Stimulated activated effector memory CD8-positive, alpha-beta T cell treated with anti-CD3 and anti-CD28 coated beads, Interleukin-12 subunit alpha, Interleukin-12 subunit beta, amount 100 ng/mL, for 72 hours (primary cell): ENCODE measurements at places on chromosomes 1 and 21.

DNA sequence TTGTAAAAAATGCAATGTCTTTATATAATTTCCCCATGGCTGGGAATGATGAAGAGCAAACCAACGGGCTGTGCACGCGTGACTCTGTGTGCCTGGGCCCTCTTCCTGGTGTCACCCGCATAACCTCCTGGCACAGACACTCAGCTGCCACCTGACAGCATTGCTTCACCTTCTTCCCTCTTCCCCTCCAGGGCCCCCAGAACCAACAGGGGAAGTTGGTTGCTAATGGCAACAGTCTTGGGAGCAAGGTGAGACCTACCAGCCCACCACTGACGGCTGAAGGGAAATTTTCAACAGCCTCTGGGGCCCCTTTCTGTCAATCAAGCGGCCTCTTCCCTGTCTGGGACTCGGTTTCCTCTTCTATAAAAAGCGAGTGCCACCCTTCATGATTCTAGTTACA is 33.2 kb downstream of the SSBP3 start:
- DNase-seq, result no peak

DNA sequence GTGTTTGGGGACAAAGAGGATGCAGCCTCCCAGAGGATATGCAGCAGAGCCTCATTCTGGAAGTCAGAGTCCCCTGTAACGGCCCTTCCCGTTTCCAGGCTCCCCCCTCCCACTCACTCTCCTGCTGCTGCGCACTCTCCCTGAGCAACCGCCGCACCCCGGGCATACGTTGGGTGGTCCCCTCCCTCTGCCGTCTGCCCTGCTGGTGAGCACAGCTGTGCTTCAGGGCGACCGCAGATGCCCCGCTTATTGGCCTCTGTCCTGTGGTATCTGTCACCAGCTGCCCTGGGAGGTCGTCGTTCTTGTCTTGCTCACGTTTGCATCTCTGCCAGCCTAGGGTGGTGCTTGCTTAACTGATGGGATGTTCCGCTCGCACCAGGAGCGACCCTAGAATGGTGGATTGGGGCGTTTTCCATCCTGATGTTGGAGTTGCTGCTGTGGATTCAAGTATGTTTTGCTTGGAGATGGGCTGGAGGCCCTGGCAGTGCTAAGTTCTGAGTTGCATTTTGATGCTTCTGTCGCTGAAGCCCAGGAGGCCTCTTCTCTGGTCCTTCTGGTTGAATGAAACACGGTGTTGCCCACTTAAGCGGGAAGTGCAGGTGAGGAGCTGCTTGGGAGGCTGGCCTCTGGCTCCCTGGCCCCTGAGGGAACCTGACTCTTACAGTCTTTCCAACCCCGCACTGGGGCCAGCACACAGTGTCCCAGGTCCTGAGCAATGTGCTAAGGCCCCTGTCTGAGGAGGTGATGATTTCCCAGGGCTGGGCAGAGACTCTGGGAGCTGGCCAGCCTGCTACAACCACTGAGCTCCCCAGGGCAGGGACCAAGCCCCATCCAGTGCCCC is 3.2 kb downstream of the TMEM201 start:
- no peak for DNase-seq

- DNase-seq, result no peak
Measured at GRCh38 chr1:20168564-20169491, 17.1 kb upstream of the UBXN10 start.

DNA sequence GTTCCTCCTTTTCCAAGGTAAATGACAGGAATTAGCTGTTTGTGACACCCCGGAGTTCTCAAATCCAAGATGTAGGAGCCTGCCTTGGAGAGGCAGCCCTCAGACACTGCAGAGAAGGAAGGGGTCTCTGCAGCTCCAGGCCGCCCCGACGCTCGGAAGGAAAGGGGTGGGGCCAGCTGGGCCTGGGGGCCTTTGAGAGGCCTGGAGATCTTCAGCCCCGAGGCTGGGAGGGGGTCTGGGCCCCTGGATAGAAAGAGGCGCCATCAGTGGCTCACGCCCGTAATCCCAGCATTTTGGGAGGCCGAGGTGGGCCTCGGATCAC is 1.1 kb upstream of the TNFRSF18 start:
- DNase-seq, result no peak

DNA sequence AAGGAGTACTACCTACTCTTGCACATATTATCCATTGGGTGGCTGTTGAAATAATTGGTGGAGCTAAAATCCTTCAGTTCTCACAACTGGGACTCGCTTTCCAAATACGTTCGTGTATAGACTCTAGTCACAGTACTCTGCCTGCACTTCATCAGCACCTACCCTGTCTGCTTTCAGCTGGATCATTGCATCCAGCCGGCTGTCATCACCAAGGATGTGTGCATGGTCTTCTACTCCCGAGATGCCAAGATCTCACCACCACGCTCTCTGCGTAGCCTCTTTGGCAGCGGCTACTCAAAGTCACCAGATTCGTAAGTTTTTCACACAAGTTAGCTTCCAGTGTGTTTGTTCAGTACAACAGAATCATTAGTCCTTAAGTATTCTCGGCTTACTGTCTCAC is 37.3 kb upstream of the PGD start:
- DNase-seq, result no peak

- no peak for DNase-seq
Measured at GRCh38 chr1:212635141-212635631, 26.6 kb downstream of the ATF3 start.

- DNase-seq, result no peak
Measured at GRCh38 chr1:33247545-33247944, 8.7 kb upstream of the ZNF362 start.

- no peak for DNase-seq
Measured at GRCh38 chr1:219438386-219438785, 174.5 kb downstream of the ZC3H11B start.

- DNase-seq, result no peak
Measured at GRCh38 chr1:193614275-193614674, 427.9 kb upstream of the B3GALT2 start.

DNA sequence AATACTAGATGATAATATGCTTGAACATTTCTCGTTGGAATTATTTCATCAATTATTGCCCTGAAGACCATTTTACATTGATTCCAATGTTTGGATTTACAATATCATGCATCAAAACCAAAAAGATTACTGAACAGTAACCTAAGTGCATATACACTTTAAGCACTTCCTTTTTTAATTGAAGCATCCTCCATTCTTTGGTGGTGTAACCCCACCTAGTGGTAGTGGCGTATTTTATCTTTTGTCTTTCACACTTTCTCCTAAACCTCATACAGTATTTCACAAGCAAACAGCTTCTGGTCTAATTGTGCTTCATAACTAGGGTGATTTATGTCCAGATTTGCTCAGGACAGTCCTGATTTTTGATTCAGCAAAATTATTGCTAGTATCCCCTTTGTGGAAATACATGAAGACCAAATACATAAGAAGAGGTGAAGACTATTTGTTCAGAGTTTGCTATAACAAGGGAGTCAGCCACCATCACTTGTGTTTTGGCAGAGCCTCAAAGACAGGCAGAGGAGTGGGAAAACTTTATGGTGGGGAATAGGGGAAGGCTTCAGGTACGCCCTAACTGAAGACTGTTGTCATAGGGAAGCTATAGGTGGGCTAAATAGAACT is 3.4 kb upstream of the NVL start:
- no peak for DNase-seq

DNA sequence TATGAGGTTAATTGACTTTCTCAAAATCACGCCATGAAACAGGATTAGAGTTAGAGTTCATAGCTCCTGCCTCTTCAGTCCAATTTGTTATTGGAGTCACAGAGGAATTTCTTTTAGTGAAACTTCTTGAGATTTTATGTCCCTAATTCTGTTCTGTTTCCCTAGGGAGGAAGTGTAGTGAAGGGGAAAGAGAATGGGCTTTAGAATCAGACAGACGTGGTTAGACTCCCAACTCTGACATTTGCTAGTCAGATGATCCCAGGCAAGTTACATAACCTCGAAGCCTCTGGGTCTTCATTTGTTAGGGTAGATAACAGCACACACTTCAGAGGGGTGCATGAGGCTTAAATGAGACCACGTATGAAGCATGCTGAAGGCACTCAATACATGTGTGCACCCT is 83.9 kb downstream of the ASTN1 start:
- no peak for DNase-seq

DNA sequence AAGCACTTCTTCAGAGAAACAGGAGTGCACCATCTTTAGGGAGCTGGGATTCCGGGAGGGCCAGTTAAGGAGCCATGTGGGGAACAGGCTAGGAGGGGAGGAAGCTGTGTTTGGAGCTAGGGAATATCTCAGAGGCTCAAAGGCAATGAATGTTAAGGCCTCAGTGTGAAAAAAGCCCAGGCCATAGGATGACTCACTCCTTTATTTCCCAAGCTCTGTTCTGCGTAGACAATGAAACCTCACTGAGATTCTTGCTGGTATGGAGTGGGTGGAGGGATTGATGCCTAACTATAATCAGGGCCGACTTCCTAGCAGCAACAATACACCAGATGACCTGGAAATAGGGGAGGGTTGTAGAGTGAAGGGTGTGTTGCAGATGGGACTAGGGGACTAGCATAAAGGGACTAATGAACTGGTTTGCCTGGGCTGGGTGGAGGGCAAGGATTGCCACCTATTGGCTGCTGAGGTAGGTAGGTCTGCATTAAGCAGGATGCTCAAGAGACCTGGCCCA is 2.1 kb downstream of the GNAT2 start:
- DNase-seq, result no peak

- DNase-seq, result no peak
Measured at GRCh38 chr1:45485949-45486348, 5.0 kb downstream of the TESK2 start.

- DNase-seq, result peak; percentile 58
Measured at GRCh38 chr1:183023601-183024316, 539 bp downstream of the LAMC1 start.

- DNase-seq, result no peak
Measured at GRCh38 chr1:22295396-22295795, 152.5 kb upstream of the WNT4 start.

- no peak for DNase-seq
Measured at GRCh38 chr1:236301958-236302335, 20.2 kb upstream of the ERO1B start.

DNA sequence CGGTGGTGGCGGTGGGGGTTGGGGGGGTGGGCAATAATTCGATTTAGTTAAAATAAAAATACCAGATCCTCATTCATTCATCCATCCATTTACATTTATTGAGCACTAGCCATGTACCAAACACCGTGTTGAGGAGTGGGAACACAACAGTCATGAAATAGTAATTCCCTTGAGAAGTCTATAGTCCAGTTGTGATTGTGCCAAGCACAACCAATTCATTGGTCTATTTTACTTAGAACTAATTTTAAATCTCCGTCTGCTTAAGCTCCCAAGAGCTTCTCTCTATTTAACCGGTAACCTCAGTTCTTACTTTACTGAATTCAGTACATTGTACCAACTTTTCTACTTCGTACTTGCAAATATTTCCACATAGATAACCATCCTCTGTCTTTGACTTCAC is 38.4 kb downstream of the WARS2 start:
- no peak for DNase-seq

- DNase-seq, result no peak
Measured at GRCh38 chr21:46507562-46507961, 48.9 kb downstream of the DIP2A start.

GRCh38 chr21:41055266-41055665 is 112.7 kb upstream of the BACE2 start:
- no peak for DNase-seq

DNA sequence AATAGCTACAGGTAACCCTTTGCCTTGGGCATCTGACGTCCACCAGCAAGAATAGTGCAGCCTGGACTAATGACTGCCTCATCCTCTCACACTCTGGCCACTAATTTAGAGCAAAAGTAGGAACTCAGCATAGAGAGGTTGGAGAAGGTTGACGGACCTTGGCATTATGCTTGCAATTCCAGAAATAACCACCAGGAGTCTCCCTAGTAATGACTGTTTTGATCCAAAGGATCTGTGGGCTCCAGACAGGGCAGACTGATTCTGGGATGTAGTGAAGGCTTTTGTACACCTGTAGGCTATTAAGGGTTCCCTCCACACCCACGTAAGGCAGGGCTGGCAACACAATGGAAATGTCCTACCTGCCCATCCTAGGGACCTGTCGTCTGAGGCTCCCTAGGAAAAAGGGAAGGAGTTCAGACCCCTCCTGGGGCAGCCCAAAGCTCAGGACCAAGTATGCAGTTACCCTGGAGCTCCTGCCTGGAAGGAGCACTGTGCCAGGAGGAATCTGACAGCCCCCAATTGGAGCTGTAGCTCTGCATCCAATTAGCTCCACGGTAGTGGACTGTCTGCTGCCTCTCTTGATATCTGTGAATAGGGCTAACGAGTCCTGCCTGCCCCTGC is 91.0 kb upstream of the TMEM51 start:
- no peak for DNase-seq

- no peak for DNase-seq
Measured at GRCh38 chr1:86976664-86977063, 62.2 kb downstream of the HS2ST1 start.

DNA sequence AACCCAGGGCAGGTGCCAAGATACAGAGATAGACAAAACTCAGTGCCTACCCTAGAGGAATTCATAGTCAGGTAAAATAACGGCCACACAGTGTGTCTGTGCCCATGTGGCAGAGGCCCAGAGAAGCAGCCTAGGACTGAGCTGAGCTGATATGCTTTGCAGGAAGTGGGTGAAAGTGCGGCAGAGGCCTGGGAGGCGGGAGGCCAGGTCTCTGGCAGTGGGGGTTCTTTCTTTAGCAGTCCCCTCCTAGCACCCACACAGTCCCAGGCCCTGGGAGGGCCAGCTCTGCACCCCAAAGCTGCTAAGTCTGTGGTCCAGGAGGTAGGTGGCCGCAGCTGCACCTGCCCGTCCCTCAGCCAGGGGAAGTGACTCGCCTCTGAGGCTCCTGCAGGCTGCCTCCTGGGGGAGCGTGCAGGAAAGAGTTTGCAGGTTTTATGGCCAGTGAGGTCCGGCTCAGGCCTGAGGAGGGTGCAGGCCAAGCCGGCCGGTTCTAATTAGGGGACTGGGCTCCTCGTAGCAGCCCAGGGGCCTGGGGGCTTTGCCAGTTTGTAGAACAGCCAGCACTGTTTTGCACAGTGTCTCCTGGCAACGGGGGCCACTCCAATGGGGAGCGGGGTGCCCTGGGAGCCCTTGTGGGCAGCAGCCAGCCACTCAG is 107.9 kb downstream of the SPSB1 start:
- no peak for DNase-seq

DNA sequence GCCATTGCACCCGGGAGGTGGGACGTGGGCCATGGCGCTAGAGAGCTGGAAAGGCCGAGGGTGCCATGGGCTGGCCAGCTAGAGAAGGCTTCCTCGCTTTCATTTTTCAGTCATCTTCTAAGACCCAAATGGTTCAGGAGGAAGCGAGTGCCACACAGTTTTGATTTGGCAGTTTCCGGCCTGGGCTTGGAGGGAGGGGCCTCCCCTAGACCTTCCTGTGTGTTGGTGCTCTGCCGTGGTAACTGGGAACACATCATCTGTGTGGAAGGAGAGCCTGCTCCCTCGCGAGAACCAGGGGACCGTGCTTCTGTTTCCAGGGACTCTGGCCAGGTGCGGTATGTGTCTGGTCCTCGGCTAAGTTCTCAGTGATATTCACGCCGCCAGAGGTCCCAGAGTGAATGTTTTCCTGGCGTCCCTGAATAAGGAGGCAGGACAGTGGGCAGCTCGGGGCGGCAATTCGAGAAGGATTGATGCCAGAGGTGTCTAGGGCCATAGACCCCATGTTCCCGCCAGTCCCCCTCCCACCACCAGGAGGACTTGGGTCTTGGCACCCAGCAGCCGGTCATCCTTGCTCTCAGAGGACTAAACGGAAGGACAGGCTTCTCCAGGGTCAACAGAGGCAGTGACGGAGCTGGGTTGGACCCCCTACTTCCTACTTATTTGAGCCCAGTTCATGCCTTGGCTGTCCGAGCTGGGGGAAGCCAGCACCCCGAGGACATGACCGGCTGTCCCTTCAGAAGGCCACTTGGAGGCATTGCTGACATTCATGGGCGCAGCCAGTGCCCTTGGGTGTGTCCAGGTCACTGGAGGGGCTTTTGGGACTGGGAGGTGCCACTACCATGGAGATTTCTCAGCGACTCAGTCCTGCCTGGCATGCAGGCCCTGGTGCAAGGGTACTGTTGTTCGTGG is 2.7 kb upstream of the NPHP4 start:
- peak; percentile 32 for DNase-seq
